Activated T-helper 9 cell treated with anti-CD3 and anti-CD28 coated beads, Interleukin-2, amount 50 U/mL, for 16 hours (primary cell): ENCODE measurements at places on chromosomes 1 and 21.

DNA sequence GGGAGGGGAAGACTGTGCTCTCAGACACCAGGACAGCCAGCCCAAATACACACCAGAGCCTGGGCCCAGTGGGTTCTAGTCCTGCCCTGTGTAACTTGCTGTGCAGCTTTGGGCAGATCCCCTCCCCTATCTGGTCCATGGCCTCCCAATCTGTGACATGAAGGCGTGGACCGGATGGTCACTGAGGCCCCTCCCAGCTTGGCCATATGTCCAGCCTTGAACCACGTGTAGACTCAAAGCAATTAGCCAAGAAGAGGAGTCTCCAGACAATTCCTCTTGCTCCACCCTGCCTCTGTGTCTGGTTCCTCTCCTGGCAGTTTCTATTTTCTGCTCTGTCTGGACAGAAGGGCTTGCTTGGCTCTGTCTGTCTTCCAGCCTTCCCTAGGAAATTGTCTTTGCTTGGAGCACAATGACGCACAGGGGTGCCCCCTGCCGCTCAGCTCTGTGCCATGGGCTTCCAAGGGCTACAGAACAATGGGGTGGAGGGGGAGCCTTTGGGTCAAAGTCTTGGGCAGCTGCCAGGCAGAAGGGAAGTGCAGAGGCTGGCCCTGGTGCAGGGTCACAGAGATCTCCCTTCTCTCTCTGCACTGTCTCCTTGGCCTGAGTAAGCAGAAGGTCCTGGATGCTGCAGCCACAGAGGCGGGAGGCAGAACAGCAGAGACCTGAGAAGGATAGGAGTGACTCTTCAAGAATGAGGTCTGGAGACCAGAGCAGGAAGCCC, 66.1 kb downstream of the TENT5C start:
- no peak for DNase-seq

- DNase-seq, result no peak
These were observed 215.4 kb downstream of the ASTN1 start for GRCh38 chr1:176949033-176949662.

GRCh38 chr1:23422241-23422877, 2.2 kb downstream of the TCEA3 start:
- no peak for DNase-seq

- no peak for DNase-seq
These were observed 43.1 kb upstream of the S1PR1 start for GRCh38 chr1:101193733-101194169.

DNA sequence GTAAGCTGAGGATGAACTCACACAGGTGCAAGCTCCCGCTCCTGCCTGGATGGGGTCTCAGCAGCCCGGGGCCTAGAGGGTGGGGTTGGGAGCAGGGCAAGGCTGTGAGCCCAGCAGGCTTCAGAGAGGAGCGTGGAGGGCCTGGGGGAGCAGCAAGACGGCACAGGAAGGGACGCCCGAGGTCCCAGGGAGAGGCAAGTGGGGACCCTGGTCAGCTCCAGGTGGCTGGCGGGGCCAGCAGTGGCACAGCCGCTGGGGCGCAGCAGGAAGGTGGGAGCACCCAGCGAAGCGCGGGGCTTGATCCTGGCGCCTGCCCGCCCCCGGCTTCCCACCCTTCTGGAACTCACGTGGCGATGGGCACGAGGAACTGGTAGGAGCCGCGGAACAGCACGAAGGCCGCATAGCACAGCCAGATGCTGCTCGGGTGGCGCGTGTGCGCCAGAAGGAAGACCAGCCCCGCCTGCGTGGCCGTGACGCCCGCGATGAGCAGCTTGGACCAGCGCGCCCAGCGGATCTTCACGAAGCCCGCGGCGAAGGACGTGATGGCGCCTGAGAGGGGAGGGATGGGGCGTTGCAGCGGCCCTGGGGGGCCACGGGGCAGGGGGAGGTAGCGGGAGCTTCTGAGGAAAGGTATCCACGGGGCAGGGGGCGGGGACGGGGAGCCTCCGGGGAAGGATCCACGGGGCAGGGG, 11.7 kb downstream of the SLC19A1 start:
- DNase-seq, result no peak

DNA sequence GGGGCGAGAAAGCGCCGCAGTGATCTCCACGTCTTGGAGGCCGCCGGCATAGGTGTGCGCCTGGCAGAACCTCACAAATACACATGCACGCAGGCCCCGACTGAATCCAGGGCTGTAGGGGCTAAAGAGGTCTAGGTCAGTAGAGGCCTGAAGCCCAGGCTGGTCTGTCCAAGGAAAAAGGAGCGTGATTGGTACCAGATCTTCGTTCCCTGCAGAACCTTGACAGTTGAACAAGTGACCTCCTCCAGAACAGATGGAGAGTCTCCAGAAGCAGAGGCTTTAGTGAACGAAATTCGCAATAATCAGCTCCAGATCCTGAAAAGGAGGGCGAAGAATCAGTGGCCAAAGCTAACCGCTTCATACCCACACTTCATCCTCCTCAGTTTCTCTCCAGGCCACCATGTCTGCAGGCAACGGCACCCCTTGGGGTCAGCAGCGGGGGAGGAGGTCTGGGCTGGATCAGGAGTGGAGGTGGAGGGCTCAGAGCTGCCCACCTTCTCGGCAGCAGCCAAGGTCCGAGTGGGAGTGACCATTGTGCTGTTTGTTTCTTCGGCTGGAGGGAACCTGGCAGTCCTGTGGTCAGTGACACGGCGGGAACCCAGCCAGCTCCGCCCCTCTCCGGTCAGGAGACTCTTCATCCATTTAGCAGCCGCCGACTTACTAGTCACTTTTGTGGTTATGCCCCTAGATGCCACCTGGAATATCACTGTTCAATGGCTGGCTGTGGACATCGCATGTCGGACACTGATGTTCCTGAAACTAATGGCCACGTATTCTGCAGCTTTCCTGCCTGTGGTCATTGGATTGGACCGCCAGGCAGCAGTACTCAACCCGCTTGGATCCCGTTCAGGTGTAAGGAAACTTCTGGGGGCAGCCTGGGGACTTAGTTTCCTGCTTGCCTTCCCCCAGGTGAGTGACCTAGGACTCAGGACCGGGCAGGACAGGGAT, 749 bp upstream of the PEX11B start:
- no peak for DNase-seq

DNA sequence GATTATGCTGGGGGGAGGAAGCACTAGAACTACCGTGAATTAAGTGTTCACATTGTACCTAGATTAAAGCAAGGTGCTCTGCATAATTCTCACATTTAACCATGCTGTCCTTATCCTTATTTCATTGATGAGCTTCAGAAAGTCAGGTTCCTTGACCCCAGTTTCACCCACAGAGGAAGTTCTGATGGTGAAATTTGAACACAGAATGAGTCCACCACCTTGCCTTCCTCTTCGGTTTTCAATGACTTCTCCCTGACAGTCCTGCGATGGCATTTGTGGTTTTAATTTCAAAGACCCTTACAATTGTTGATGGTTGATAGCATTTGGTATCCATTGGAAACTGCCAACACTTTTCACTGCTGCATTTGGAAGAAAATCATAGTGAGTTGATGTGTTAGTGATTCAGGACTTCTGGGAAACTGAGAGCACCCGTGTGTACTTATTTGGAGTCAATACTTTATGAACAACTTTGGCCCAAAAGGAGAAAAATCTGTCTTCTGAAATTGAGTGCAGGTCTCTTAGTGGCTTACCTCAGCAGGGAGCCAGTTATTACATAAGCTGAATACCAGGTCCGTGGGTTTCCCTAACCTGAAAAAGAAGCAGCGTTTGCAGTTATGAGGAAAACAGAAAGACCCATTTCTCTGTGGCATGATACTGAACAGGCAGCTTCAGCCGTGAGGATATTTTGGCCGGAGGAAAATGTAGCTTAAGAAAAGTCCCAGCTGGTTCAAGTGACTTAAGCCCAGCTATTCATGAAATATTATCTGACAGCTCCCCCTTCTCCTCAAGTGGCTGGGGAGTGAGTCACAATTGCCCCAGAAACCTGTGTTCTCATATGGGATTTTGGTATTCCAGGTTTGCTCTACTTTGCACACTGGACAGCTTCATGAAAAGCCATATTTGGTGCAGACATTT, 47.5 kb downstream of the ROR1 start:
- no peak for DNase-seq

- peak; percentile 79 for DNase-seq
These were observed at the start of gene KTI12 for GRCh38 chr1:52033190-52034049. TSS of gene KTI12 (minus strand) at chr1:52033810. CDS start at chr1:52033761, 49 bp downstream.

DNA sequence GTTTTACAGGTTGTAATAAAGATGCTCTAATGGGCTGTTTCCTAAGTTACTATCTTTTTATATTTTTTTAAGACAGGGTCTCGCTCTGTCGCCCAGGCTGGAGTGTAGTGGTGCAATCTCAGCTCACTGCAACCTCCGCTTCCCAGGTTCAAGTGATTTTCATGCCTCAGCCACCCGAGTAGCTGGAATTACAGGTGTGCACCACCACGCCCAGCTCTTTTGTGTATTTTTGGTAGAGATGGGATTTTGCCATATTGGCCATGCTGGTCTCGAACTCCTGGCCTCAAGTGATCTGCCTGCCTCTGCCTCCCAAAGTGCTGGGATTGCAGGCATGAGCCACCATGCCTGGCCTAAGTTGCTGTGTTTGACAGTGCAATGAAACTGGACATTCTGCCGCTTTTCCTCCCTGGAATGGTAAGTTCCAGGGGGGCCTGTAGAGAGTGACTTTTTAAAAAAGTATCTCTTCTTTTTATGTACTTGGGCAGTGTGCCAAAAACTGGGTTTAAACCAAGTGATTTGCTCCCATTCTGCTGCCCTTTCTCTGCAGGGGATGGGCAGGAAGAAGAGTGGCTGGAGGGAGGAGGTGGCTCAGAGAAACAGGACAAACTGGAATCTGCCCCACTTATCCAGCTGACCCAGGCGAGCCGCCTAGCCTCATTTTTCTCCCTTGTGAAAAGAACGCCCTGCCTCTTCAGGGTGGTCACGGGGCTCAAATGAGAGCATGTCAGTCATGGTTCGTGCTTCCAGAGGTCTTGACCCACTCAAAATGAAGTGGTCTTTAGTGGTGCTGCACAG, 2.3 kb downstream of the SLC37A1 start:
- DNase-seq, result no peak

DNA sequence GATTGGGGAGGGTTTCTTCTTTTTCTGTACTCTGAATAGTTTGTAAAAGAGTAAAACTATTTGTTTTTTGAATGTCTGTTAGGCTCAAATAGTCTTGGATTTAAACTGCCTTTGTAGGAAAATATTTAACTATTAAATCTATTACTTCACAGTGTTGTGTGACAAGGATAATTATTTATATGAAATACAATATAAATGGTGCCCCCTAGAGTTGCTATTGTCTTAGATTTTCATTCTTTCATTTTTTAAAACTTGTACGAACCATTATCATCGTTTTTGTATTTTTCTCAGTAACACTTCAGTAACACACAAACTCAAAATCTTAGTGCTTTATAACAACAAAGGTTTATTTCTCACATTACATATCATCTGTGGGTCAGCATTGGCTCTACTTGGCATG, 37.4 kb downstream of the C1orf185 start:
- no peak for DNase-seq

DNA sequence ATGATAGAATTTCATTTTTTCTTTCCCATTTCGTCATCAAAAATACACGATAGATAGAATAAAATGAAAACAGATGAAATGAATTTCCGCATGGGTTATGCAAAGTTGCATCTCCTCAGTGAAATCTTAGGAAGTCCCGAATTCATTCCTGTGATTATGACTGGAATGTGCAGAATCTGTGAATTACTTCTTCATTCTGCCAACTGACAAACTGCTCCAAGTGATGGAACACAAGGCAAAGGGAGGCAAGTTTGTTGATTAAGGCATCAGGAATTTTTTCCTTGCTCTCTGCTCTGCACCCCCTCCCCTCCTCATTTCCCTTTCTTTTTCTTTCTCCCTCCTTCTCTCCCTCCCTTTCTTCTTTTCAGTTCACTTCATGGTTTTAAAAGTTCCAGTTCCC, 37.0 kb upstream of the ADGRL4 start:
- no peak for DNase-seq

GRCh38 chr1:220905650-220906560, 26.7 kb downstream of the HLX start:
- DNase-seq, result no peak

GRCh38 chr1:25456502-25456901, 25.8 kb downstream of the MACO1 start:
- no peak for DNase-seq

DNA sequence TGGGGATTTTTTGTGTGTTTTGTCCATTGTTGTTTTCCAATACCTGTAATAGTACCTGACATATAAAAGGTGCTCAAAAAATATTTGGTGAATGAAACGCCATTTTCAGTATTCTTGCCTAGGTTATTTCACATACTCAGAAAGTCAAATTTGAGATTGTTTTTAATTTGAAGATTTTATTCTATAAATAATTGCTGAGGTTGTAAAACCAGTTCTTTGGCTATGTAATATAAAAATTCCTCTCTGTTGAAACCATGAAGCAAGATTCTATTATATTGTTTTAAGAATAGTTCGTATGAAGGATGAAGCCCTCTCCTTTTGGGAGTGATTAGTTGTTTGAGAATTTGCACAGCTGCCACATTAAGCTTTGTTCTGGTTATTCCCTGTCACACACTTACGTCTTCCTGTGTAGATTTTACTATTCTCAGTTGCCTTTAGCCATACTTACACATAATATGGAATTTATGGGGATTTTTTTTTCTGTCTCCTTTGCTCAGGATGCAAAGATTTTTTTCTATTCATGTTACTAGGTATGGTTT, 60.2 kb upstream of the MPC2 start:
- no peak for DNase-seq

- no peak for DNase-seq
These were observed 77.9 kb downstream of the GFI1 start for GRCh38 chr1:92408825-92409224.

- DNase-seq, result no peak
These were observed 31.7 kb upstream of the TADA1 start for GRCh38 chr1:166907763-166908162.

GRCh38 chr1:186662752-186663151, 17.5 kb downstream of the PTGS2 start:
- DNase-seq, result no peak

GRCh38 chr1:67468066-67468718, 38.0 kb upstream of the SERBP1 start:
- DNase-seq, result no peak

DNA sequence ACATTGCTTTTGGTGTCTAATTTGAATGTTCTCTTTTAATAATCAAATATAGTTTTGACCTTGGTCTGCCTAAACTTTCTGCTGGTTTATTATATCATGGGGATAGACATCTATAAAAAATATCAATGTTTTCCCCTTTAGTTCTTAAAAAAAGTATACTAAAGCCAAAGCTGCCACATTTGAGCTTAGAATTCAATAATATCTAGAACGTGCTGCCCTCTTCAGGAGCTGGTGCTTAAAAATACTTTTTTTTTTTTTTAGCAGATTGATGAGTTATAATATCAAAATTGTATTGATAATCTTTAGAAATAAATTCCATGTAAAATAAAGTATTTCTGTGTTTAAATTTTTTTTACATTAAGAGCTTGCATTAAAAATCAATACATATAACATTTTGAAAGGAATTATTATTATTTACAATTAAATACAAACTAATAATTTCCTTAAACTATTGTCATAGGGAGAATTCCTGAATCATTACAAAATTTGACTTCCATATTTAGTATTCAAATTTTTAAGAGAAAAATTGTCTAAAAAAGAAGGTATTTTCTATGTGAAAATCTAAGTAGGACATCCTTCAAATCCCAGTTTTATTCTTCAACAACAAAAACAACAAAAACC, 40.1 kb upstream of the ADGRL2 start:
- no peak for DNase-seq

GRCh38 chr1:184388971-184389370, 2.1 kb downstream of the C1orf21 start:
- DNase-seq, result no peak

- DNase-seq, result no peak
These were observed 86.3 kb downstream of the ACBD6 start for GRCh38 chr1:180415985-180416633.

- no peak for DNase-seq
These were observed 10.2 kb upstream of the NAV1 start for GRCh38 chr1:201528631-201529252.
